IPS DF 19.7 (cell line): ENCODE measurements at places on chromosomes 2 and 18.
A peak's percentile ranks its signal among the peaks of the same experiment; 100 is the strongest.

DNA sequence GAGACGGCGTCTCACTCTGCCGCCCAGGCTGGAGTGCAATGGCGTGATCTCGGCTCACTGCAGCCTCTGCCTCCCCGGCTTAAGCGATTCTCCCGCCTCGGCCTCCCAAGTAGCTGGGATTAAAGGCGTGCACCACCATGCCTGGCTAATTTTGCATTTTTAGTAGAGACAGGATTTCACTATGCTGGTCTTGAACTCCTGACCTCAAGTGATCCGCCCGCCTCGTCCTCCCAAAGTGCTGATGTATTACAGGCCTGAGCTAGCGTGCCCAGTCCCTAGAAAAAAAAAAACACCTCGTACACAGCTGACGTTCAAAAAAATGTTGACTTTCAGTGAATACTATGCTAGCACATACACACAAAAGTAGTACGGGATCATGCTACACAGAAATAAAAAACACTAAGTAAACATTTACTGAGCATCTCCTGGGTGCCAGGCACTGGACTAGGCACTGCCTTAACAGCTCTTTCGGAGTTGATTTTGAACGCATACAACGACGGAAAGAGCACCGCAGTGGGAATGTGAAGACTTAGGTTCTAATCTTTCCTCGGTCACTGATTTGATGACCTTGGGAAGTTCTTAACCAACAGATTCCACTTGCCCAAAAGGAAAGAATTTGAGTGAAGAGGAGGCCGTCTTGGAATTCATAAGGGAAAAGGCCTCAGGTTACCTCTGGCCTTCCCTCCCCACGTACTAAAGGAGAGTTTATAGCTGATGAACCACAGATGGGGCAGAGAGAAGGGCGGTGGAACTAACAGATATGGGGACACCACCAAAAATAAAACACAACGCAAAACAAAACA is 1.1 kb downstream of the DNAJC27 start:
- no peak for DNase-seq

DNA sequence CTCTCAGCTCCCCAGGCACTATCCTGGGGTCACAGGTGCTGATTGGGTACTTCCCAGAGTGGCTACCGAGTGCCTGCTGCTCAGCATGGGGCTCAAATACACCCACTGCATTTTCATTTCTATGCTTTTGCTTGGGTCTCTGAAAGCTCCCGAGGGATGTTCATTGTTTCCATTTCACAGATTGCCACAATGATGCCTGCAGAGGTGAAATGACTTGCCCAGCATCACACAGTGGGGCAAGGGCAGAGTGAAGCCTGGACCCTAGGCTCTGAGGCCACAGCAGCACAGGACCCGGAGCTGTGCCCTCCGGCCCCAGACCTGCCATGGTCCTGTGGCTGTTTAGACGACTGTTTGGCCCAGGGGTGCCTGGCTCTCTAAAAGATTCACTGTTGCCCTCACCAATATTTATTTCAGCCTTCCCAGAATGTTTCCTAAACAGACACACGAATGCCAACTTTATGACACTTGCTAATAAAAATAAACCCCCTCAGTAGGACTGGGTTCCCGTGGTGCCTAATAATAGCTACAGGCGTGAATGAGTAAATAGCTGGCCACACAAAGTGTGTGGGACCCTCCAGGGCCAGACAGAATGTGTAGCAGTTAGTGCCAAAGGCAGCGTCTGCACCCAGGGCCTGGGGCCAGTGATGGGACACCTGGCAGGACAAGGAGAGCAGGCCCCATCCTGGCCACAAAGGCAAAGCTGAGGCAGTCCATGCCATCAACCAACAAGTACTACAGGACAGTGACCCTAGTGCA is 11.5 kb upstream of the ST8SIA5 start:
- DNase-seq = no peak

- no peak for DNase-seq
These were observed 13.7 kb upstream of the DAPL1 start for GRCh38 chr2:158781353-158781961.

GRCh38 chr2:173387660-173388059 is 33.0 kb downstream of the CDCA7 start:
- DNase-seq = no peak

- no peak for DNase-seq
These were observed 314.1 kb downstream of the STK39 start for GRCh38 chr2:167933097-167933814.

DNA sequence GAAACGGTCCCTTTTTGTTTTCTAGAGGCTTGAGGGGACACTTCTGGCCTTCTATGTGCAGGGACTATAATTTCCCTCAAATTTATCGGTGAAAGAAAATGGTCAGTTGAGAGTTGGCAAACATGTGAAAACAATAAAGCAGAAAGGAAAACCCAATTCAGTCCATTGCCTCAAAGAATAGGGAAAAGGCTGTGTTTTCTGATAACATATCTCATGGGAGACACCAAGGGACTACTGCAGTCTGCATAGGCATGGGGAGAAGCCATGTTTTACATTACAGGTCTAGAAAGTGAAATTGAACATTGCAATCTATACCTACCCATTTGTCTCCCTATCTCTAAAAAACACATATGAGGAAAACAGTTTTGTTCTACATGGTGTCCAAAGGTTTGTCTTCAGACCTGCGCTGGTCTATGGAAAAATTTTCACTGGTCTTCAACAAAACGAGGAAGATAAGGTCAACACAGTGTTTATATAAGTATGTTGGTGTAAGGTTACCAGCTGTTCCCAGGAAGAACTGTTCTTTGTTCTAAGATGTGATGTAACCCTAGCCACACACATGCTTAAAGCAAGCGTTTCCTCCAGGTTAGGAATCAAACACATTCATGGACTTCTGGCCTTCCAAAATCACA is 179.7 kb downstream of the MREG start:
- DNase-seq = no peak

DNA sequence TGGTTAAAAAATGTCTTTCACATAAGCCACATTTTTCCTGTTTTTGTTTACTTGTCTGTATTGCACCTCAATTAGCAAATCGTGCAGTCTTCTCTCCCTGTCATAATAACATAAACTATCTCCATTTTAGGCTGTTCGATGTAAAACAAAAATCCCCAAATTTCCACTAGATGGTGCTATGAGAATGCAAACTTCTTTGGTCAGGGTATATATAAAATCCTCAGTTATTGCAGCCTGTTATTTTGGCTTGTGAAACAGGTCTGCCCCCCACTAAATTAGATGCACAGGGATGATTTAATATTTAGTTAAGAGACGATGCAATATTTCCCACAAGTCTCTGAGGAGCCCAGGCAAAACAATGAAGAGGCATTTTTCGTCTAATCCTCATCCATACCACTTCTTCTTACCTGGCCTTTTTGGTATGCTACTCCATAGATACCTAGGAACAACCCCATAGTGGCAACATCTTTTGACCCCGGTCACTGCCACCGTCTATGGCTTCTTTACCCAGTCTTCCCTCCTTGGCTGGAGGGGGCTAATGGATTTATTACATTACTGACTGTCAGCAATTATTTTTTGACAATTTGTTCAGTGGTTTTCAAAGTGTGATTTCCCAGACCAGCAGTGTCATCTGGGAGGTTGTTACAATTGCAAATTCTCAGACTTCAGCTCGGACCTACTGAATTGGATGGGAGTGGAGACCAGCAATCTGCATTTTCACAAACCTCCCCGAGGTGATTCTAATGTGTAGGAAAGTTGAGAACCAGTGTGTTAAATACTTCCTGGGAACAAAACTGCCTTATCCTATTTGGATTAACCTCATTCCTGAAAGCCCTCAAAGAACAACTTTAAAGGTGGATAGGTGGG is 117.4 kb upstream of the CWC22 start:
- no peak for DNase-seq

DNA sequence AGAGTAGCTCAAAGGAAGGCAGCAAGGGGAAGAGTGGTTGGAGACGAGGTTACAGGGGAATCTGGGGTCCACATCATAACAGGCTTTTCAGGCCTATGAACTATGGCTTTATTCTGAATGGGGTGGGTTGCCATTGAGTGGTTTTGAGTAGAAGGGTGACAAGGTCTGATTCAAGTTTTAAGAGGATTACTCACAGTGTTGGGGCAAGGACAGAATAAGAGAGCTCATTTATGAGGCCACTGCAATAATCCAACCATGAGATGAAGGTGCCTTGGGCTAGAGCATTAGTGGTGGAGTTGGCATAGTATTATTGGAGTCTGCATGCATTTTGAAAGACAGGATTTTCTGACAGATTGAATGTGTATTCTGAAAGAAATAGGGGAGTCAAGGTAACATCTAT is 315.9 kb downstream of the RNF144A start:
- no peak for DNase-seq

DNA sequence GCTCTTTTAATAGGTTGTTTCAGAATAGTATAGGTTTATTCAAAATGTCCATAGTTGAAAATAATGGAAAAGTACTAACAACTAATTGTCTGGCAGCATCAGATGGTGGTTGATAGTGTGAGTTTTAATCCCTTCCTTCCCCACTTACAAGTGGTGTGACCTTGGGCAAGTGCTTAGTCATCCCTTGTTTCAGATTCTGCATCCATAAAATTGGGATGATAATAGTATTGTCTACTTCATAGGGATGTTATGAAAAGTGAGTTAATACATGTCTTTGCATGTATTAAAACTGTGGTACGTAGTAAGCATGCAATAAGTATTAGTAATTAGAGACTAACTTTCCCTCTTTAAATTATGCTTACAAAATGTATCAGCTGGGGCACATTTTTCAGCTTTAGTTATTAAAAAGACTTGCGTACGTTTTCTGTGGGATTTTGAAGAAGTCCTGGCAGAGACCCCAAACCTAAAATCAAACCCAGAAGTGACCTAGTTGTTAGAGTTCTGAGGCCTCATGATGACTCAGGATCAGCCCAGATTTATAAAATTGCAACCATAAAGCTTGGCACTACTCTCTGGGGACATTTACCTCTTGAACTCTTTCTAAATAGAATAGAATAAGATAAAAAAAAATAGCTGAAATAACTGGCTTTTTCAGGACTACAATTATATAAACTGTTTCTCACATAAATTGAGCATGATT is 8.6 kb downstream of the ITGA4 start:
- no peak for DNase-seq

DNA sequence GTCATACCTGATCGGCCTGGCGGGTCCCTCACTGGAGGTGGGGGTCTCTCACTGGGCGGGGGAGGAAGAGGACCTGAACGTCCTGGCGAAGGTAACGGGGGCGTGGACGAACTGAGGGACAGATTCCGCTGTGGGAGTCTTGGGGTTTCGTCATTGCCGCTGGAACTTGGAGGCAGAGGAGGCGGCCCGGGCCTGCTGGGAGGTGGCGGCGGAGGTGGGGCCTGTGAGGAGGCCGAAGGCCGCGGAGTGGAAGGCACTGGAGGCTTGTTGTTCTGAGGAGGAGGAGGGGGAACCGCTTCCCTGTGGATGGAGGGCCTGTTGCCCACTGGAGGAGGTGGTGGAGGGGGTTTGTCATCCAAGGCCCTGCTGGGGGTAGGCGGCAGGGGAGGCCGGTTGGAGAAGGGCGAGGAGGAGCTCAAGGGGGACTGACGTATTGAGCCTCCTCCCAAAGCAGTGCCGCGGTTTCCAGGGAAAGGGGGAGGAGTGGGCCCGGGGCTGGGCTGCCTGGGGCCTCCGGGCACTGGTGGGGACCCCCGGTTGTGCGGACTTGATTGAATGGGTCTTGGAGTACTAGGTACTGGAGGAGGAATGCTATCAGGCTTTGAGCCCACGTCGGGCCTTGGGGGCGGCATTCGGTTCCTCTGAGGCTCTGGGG is 25.8 kb downstream of the WIPF1 start:
- DNase-seq = no peak

- DNase-seq = no peak
These were observed 379.0 kb upstream of the RND3 start for GRCh38 chr2:150866431-150866830.

- DNase-seq = no peak
These were observed 4.8 kb downstream of the LMAN2L start for GRCh38 chr2:96734880-96735583.

GRCh38 chr2:144331674-144332355 is 188.1 kb downstream of the ZEB2 start:
- DNase-seq = no peak

GRCh38 chr2:141692829-141693228 is 438.0 kb downstream of the LRP1B start:
- no peak for DNase-seq

DNA sequence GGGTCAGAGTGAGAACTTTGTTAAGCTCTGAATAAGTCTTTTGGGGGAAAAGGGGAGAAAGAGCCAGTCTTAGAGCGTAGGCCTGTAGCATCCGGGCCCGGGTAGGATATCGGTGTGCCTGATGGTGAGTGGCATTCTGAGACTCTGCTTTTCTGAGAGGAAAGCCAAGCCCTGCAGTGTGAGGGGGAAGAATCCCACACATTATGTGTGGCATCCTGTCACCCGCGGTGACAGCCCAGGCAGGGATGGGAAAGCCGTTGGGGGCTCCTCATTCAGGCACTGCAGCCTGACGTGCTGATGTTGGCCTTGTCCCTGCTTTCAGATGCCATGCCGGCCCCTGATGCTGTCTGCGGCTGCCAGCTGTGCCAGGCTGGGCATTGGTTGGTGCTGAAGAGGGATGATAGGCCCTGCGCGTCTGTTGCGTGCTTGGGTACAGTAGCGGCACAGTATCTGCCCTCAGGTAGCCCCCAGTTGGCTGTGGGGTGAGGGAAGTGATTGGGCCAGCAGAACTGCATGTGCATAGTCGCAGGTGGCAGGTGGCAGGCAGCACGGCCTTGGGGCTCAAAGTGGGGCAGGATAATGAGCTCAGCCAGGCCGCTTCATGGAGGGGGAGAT is 37.6 kb downstream of the GLI2 start:
- no peak for DNase-seq

- no peak for DNase-seq
These were observed 28.5 kb downstream of the PSME4 start for GRCh38 chr2:53942280-53942679.

GRCh38 chr2:207037896-207038295 is 98.6 kb downstream of the CPO start:
- DNase-seq = no peak

DNA sequence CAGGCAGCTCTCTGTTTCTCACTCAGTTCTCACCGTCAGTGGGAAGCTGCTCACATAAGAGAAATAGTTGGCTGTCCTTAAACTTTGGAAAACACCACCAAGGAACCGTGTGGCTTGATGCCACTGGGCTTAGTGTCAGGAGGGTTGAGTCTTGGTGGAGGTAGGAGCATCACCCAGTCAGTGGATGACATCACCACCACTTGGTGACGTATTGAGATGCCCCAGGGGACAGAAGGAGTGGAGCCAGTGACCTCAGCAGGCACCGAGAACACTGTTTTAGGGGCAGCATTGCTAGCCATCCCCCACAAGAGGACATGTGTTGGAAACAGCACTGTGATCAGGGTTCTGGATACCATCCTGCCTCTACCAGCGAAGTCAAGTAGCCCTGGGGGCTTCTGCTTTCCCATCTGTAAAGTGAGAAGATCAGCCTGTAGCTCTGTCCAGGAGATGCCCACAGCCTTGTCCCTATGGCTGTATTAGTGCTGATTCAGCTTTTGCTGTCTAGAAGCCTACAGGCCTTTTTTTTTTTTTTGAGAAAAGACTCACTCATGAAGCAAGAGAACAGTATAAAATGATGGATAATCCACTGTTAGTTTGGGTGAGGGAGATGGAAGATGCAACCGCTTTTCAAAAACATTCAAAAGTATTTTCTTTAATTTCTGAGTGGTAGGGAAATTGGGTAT is 66.2 kb downstream of the TSN start:
- no peak for DNase-seq

- DNase-seq = no peak
These were observed 190.8 kb downstream of the TMEM247 start for GRCh38 chr2:46669996-46670793.

GRCh38 chr2:39647104-39647765 is 18.5 kb upstream of the TMEM178A start:
- DNase-seq = peak; percentile 23

GRCh38 chr2:108974674-108975073 is 14.3 kb downstream of the EDAR start:
- DNase-seq = no peak

GRCh38 chr2:167715932-167716331 is 531.5 kb downstream of the STK39 start:
- no peak for DNase-seq
